NCI-H460 (cell line): ENCODE measurements at places on chromosomes 2 and 18. TPM values are rescaled to one million over a fixed set of nuclear protein-coding genes. Genes with fewer than 3 reads are reported as not detected.
A peak's percentile ranks its signal among the peaks of the same experiment; 100 is the strongest.

The HOXD3 gene
- not detected in 2 replicates for total RNA-seq

The SERPINB7 gene
- total RNA-seq = 0.32 TPM in 1 of 2 replicates, not detected in the other

DNA sequence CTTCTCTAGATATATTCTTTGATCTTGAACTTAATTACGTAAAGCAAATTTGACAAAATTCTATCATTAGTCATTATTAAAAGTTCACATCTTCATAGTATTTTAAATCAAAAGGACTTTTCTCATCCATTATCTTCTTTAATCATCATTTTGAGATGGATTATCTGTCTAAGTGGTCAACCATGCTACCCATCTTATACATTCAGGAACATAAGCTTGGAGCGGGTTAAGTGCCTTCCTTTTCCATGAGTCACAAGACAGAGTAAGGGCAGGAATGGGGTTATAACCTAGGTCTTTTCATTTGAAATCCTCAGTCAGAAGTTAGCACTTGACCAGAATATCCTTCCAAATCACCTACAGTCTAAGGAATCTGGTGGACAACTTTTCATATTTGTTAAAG, 297.1 kb downstream of the TCF4 start:
- no peak for DNase-seq

DNA sequence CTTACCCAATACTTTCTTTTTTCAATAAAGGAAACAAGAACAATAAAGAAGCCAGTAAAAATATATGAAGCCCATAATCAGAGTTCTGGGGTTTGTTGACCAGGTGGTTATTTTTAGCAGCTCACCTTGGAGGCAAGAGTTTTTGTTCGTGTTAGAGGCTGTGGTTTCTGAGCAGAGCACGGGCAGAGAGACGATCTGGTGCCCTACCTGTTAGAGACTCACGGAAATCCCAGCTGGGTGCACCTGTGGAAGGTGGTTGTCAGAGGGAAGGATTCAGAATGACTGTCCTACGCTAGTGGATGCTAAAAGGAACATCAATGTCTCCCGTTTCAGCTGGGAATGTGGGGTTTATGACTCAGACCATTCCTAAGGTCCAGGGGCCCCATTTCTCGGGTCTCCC, 87.6 kb downstream of the NRP2 start:
- no peak for DNase-seq

DNA sequence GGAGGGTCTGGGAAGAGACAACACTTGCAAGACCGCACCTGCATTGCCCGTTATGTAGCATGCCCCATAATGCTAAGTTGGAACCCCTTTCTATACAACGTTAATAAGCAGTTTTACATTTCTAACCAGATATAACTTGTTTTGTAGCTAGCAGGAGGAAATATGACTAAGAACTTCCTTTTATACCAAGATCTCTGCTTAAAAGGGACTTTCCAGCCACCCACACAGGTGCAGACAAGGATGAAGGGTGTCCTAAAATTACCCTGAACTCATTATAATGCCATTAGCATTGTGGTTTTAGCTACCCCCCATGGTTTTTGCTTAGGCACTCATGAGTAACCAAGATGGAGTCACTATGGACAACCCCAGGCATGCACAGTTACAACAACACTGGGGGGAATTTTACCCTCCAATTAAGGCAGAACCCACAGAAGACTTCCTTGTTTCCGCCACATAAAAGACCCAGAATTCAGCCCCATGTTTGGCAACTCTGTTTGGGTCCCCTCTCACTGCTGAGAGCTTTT, 362.8 kb downstream of the CBLN2 start:
- DNase-seq = no peak

The STAM2 gene
- total RNA-seq = 24.5 and 27.5 TPM in 2 replicates

The ELOA2 gene
- total RNA-seq = not detected in 2 replicates

DNA sequence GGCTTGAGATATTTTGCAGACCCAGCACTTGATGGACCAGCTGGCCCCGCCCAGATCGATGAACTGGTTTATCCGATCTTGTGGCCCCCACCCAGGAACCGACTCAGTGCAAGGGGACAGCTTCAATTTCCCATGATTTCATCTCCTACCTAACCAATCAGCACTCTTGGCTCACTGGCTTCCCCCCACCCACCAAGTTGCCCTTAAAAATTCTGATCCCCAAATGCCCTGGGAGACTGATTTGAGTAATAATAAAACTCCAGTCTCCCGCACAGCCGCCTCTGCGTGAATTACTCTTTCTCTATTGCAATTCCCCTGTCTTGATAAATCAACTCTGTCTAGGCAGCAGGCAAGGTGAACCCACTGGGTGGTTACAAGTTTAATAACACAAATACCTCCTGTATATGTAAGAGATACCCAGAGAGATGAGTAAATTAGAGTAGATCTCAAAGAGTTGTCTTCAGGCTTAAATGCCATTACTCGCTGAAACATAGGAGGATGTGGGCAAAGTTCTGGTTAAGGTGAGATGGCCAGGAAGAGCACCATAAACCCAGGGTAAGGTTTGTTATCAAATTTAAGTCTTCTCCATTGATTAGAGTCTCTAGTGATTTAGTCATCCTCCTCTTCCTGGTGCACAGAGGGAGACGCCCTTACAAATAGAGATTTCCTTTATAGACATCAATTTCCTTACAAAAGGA, 222.8 kb downstream of the ARL4C start:
- DNase-seq = no peak

The TMEM37 gene
- total RNA-seq = 1.4 and 2.5 TPM in 2 replicates

The WDR12 gene
- total RNA-seq = 161 and 177 TPM in 2 replicates

DNA sequence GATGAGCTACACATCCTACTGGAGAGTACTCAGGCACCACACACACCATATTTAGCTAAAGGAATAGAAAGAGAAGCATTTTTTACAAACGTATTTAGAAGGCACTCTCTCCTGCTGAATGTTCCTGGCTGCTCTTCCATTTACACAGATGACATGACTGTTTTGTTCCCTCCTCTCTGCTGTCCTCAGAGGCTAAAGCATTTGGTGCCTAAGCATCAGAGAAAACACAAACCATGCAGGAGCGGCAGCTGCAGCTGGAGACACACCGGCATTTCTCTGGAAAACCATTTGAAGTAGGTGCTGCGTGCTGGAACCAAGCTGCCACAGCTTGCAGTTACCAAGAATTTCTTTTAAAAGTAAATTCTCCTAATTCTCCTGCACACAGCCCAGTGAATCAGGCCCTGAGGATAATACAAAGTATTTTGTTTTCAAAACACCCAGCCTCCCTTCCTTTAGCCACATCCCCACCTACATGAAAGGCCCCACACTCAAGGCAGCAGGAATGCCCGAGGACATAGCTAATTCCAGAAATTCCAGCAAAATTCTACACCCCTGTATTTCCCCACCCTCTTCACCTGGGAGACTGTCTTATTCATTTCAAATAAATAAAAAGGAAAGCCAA, 488.9 kb upstream of the SOX11 start:
- no peak for DNase-seq

- no peak for DNase-seq
Observed at GRCh38 chr2:127768775-127769479, 42.0 kb downstream of the WDR33 start.

The AQP12B gene
- total RNA-seq = not detected in 2 replicates

The DCDC2C gene
- not detected in 2 replicates for total RNA-seq

DNA sequence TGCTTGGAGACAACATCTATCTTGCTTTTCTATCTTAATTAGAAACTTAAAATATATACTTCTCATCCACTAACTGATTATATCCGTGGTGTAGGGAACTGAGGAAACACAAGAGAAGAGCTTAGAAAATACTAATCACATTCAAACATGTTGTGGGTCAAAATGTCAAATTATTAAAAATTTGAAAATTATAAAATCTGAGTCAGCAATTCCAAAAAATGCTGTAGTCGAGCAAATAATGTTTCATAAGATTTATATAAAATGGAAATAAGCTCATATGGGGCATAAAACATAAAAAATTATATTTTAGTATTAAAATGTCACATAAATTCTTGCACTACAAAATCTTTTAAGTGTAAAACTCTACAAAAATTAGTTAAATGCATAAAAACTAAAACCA, 29.2 kb downstream of the SF3B1 start:
- no peak for DNase-seq

The IL36B gene
- total RNA-seq = not detected in 2 replicates

DNA sequence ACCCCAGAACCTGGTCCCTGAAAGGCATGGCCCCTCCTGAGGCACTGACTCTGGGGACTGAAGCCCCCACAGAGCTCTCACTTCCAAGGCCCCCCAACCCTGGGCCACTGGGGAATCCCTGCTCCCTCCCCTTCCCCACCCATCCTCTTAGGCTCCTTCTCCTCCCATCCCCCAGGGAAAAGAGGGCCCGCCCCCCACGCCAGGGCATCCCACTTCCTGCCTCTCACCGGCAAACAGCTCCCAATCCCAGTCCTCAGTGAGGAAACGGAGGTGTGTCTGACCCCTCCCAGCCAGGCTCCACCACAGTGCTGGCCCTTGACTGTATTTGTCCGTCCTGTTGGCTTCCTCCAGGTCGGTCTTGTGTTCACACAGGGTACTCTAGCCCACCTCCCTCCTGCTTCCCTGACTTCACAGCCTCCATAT, 35.0 kb upstream of the PTMA start:
- DNase-seq = peak; percentile 86

The PPP3R1 gene
- 39.3 and 45.2 TPM in 2 replicates for total RNA-seq

The C2orf66 gene
- total RNA-seq = 0.58 and 0.84 TPM in 2 replicates

The NCKAP5 gene
- total RNA-seq = 10.0 and 10.5 TPM in 2 replicates

GRCh38 chr2:113978524-113979190, 88.8 kb downstream of the ACTR3 start:
- no peak for DNase-seq

The MTERF4 gene
- total RNA-seq = 20.2 and 36.9 TPM in 2 replicates

The QPCT gene
- 311 and 322 TPM in 2 replicates for total RNA-seq

GRCh38 chr2:102686479-102687439, 67.4 kb downstream of the SLC9A2 start:
- DNase-seq = no peak

- DNase-seq = no peak
Observed at GRCh38 chr2:14673351-14673875, 40.9 kb downstream of the LRATD1 start.

- no peak for DNase-seq
Observed at GRCh38 chr2:238216651-238217184, 13.2 kb upstream of the ILKAP start.

- DNase-seq = no peak
Observed at GRCh38 chr18:60446821-60447220, 74.2 kb upstream of the MC4R start.

DNA sequence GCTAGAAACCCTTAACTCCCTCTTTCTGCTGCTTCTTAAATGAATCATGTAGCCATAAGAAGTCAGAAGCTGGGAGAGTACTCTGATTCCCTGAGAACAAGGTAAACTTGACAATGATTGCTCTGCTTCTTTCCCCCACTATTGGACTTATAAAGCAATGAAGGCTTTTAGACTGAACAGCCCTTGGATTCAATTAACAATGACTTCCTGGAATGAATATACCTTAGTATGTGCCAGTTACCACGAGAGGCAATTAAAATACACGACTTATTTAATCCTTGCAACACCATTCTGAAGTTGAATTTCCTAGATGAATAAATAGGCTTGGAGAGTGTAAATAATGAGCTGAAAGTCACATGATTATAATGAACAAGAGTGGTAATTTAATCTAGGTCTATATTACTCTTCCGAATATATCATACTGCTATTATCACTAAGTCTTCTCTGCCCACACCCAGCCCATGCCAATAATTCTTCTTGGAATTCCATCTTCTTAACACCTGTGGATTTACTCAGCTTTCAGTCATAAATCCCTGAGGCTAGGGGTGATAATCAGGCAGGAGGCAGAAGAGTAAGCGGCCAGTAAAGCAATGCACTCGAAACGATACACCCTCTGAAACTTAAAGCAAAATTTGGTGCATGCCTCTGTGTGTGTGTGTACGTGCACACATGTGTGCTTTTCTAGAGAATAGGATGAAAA, 170.2 kb downstream of the ATAD2B start:
- no peak for DNase-seq

The CEBPZOS gene
- 61.2 and 69.0 TPM in 2 replicates for total RNA-seq

The REEP1 gene
- total RNA-seq = 0.55 TPM in 1 of 2 replicates, not detected in the other

- DNase-seq = no peak
Observed at GRCh38 chr2:181367411-181367810, 89.8 kb upstream of the ITGA4 start.

DNA sequence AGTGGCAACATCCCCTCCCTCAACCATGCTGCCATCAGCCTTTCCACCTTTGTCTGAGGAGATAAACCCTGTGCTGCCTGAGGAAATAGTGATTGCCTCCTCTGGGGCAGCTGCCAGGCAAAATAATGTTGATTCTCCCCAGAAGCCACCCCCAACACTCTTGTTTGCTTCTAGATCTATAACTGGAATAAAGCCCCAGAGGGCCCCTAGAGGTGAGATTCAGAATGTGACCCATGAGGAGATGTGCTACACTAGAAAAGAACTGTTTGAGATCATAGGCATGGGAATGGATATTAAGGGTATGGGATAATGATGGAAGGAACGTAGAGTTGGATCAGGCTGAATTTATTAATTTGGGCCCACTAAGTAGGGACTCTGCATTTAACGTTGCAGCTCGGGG, 116.3 kb upstream of the RMP24 start:
- no peak for DNase-seq

The OR6B3 gene
- not detected in 2 replicates for total RNA-seq

The MBOAT2 gene
- 3.8 and 4.9 TPM in 2 replicates for total RNA-seq

DNA sequence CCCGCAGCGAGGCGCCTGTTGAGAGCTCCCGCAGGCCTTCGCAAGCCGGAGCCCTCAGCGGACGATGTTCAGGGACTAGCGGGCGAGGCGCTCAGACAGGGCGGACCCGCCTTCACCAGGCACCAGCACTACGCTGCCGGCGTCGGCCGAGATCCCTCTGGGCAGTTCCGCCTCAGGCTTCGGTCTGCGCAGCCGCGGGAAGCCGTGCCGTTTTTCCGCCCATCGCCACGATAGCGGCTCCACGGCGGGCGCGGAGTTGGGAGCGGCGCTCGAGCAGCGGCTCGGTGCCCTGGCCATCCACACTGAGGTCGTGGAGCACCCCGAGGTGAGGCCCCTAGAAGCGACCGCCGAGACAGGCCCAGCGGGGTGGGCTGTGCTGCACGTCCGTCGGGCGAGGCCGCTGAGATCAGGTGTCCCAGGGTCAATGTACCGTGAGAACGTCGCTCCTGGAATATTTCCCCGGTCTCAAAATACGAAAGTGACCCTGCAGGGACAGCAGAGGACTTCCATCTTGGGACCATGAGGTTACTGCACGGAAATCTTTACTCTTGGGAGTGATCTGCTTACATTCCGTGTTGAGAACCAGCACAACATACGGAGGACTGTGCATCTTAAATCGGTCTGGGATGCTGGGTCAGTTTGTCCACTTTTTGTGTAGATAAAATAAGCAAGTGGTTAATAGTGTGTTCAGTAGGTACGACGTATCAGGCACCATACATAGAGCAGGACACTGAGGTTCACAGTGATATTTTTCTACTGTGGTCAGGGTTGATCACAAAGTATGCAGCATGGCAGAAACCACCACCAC, 13.3 kb upstream of the MTIF2 start:
- DNase-seq = peak; percentile 80

DNA sequence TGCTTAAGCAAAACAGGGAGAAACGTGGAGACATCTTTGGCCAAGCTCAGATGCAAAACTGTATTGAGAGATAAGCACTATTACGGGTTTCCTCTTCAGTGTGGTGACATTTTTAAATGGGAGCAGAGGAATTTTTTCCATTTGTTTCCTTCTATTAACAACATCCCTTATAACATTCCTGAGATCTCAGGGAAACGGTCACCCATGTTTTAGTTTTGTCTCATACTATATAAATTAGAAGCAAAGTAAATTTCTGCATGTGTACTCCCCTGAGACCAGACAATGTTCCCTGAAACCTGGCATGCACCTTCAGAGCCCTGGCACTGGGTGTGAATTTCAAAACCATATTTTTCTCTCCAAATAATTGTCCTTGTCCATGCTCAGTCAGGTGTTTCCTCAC, 57.6 kb upstream of the RNF152 start:
- DNase-seq = no peak

GRCh38 chr2:112749755-112750559, 14.5 kb downstream of the CKAP2L start:
- peak; percentile 72 for DNase-seq
